ENCODE measurements at places on chromosomes 7 and 10.

- no peak for DNase-seq
Observed at GRCh38 chr7:85781606-85782005, 594.8 kb upstream of the SEMA3D start.

DNA sequence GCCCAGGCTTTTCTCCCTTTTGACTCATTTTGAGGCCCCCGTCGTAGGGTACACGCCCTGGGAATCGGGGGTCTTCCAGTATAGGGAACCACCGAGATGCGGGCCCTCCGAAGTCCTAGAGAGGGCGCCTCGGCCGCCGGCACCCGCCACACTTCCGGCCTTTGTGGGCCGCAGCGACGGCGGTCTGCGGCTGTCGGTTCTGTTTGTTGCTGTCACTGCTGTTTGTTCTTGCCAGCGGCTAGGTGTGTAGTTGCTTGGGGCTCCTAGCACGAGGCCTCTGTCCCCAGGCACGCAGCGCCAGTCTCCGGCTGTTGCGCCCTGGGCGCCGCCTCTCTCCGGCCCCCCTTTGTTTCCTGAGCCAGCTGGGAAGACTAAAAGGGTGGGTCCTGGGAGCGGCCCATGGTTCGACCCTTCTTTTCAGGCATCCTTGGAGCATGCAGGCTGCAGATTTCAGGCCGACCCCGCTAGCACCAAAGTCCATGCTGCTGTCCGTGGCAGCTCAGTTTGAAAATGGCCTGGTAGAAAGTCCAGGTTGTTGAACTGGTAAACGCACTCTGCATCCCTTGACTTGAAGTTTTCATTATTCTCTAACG is 17.8 kb upstream of the ZKSCAN1 start:
- DNase-seq, result no peak

GRCh38 chr10:112666094-112666493 is 219.1 kb downstream of the VTI1A start:
- DNase-seq, result no peak

GRCh38 chr7:100963386-100963785 is 6.0 kb upstream of the MUC12 start:
- no peak for DNase-seq

- DNase-seq, result no peak
Observed at GRCh38 chr10:71746344-71747037, 26.8 kb downstream of the VSIR start.

DNA sequence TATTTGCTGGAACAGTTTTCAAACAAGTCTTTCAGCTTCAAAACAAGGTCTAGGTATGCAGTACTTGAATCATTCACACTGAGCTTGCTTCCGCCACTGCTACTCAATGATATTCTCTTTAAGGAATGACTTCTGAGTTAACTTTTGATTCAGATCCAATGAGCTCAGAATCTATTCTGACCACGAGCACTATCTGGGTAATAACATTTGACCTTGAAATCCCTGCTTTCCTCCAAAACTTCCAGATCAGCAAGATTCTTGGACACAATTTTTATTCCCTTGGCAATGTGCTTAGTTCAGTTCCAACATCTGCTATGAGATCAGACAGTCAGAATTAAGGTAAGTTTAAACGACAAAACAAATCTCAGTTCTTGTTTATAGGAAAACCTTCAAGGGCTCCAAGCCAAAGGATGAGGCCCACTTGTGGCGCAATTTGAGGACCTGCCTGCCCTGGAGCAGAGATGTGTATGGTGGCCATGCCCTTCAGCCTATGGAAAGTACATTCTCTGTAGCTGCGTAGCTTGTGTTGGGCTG is 87.2 kb downstream of the RNF216 start:
- DNase-seq, result no peak

- DNase-seq, result no peak
Observed at GRCh38 chr10:28633750-28634149, 43.6 kb upstream of the BAMBI start.

DNA sequence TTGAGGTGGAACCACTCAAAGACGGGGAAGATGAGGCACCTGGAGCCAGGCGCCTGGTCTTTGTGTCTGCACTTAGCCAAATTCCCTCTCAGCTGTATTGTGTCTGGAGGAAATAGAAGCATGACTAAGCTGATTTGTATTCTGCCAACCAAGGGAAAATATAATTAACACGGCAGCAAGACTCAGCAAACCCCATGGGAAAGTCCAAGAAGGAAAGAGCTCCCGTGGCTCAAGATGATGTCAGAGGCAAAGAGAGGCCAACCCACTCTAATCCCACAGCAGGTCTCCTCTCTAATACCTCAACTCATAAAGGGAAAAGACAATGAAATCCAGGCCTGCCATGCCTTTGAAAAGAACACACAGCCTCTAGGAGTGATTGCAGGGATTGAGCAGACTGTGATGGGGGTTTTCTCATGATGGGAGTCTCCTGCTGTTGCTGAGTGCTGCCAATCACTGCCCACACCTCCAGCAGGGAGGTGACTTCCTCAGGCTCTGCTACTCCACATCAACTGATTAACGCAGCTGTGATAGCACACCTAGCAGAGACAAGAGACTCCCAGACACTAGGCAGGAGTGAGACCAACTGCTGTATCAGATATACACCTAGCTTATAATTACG is 255.5 kb upstream of the C7orf33 start:
- peak; percentile 40 for DNase-seq

DNA sequence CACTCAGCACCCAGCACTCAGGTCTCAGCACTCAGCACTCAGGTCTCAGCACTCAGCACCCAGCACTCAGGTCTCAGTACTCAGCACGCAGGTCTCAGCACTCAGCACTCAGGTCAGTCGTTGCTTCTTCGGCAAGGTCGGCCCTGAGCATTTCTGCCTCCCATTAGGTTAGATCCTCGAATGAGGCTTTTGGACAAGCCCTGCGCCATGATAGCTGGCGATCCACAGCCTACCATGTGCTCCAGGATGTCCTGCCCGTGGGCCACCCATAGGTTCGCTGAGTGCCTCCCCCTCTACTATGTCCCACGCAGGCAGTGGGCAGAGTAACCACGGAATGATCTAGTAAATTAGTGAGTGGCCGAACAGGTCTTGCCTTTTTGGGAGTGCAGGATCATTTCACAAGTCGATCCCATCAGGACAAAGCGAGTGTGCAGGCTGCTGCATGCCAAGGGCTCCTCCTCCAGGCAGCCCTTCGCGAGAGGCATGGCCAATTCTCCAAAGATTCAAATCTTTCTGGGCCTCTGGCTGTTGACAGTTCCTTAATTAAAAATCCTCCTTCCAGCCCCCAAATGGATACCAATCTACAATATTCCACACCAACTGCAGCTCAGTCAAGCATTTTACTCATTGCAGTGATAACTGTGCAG is 206.3 kb downstream of the ADARB2 start:
- DNase-seq, result no peak

- DNase-seq, result no peak
Observed at GRCh38 chr7:111951052-111951451, 255.1 kb downstream of the DOCK4 start.

DNA sequence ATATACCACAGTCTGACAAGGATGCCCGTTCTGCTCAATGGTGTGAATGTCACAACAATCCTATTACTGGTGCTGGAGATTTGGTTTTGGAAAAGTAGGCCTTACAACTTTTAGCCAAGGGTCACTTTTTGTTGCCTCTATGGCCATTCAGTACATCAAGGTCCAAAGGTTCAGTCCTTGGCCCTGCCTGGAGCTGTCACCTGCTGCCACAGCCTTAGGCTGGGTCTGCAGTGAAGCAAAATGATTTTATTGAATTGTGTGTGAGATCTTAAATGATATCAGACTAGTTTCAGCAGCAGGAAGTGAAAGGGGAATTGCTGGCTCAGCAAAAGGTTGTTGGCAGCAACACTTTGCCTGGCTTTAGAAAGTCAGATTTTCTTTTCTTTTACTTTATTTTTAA is 427.6 kb downstream of the THSD7A start:
- no peak for DNase-seq

GRCh38 chr7:3916146-3916545 is 615.1 kb downstream of the SDK1 start:
- no peak for DNase-seq

- DNase-seq, result no peak
Observed at GRCh38 chr10:12735843-12736462, 265.6 kb downstream of the CCDC3 start.

GRCh38 chr10:49600781-49601400 is 9.2 kb upstream of the SLC18A3 start:
- no peak for DNase-seq

DNA sequence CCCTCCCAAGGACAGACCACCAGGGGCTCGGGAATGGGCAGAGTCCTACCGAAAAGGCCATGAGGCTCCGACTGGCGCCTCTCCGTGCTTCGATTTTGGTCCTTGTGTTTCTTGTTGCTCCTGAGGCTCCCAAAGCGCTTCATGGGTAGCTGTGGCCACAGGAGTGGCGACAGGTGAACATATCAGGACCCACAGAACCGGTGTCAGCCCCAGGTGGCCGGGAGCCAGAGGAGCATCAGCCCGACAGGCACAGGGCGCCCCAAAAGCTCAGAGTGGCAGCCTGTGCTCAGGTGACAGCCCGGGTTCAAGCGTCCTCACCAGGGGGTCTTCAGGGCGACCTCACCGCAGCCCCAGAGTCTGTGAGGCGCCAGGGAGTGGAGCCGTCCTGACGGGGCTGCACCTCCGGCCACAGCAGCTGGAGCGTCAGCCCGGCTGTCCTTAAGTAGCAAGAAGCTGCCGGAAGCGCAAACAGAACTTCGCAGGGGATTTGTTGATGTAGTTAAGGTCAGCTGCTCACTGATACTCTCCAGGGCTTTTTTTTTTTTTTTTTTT is 141.0 kb downstream of the PRKAG2 start:
- DNase-seq, result no peak

- DNase-seq, result no peak
Observed at GRCh38 chr10:62847433-62847832, 31.3 kb upstream of the EGR2 start.

DNA sequence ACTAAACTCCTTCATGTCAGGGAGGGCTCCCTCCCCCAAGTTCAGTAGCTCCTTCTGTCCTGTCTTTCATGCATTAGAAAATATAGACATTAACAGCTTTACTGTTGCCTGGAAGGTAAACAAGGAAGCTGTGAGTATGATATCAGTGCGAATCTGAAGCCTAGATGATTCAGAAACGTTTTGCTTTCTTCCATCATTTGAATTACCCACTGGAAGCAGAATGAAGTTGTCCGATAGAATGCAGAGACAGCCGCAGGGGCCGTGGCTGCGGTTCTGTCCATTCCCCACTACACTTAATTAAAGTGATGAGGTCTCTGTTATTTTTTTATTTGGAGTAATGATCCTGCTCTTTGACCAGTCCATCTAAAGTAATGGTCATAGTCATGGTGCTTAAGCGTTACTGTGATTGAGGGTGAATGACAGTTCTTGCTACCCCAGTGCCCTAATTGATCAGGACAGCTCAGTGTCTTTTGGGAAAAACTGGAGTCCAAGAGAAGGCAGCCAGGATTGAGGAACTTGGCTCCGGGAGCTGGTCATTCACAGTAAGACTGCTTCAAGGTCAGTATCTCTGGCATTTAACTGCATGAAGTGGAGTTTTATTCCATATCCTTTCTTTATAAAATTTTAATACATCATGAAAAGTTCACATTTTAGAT is 69.9 kb downstream of the PTPRE start:
- no peak for DNase-seq

DNA sequence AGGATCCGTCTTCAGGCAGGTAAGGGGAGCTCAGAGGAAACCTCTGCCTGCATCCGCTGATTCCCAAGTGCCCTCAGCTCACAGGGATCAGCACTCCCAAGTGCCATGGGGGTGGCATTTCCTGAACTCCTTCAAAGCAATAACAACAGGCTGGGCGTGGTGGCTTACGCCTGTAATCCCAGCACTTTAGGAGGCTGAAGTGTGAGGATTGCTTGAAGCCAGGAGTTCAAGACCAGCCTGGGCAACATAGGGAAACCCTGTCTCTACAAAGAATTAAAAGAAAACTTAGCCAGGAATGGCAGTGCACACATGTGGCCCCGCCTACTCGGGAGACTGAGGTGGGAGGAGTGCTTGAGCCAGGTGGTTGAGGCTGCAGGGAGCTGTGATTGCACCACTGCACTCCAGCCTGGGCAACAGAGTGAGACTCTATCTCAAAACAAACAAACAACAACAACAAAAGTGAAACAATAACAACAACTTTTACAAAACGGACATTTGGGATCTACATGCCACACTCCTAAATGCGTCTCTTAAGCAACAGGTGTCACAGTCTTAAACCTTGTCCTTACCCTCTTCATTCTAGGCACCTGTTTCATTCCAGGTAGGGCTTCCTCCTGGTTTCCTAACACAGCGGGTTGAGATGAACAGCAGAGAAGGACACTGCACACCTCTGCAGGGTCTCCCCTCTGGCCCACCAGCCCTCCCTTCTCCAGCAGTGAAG is 73.8 kb downstream of the PAXIP1 start:
- DNase-seq, result no peak

- DNase-seq, result no peak
Observed at GRCh38 chr7:64946772-64947171, 43.7 kb downstream of the ZNF273 start.

- no peak for DNase-seq
Observed at GRCh38 chr7:9958486-9958885, 1015.2 kb upstream of the PHF14 start.

GRCh38 chr10:16606421-16606820 is 84.7 kb upstream of the C1QL3 start:
- no peak for DNase-seq

GRCh38 chr10:132464256-132465192 is 67.5 kb downstream of the PWWP2B start:
- no peak for DNase-seq

DNA sequence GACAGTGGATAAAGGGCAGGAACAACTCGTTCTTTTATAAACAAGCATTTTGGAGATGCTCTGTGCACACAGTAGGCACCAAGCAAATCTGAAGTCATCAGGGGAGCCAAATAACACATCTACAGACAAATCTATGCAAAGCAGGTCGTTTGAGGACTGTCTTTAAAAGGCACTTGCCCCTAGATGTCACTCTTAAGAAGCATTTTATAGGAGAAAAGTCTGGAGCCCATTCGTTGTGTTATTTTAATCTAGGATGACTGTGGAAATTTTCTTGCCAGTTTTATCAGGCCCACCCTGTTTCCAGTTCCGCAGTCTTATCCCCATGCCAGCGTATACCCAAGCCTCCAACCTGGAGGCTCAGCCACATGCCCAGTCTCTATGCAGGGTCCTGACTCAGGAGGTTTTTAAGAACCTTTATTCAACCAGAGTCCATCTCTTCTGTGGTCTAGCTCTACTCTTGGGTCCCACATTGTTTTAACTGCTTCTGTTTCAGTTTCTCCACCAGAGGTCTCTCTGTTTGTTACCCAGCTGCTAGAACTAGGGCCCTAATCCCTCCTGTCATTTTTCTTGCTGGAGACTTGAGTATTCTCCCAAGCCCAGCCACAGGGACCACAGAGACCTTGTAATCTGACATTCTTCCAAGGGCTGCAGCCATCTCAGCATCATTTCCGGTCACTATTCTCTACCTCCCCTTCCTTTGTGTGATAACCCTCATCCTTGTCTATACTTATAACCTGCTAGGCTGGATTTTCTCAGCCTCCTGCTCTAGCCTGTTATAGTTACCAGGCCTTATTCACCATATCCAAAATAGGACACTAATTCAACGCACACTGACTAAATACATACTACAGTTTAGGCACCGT is 26.7 kb downstream of the PIK3CG start:
- DNase-seq, result no peak

DNA sequence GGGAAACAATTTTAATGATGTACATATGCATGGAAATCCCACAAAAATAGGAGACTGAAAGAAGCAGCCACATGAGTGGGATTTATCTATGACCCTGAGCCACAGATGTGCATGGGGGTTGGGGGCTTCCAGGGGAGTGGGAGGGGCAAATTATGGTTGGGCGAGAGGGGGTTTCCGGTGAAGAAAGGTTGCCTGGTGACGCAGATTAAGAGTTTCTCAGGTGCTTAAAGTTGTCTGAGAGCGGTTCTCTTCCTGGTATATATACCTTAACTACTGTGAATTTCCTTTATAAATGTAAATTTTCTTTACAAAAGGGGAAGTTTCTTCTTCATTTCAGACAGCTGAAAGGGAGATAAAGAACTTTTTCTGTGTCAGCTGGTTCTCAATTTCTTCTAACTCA is 273.6 kb upstream of the PITRM1 start:
- DNase-seq, result no peak
